ENCODE measurements at places on chromosomes 6 and 20. TPM values are rescaled to one million over a fixed set of nuclear protein-coding genes. Genes with fewer than 3 reads are reported as not detected.
A peak's percentile ranks its signal among the peaks of the same experiment; 100 is the strongest.

DNA sequence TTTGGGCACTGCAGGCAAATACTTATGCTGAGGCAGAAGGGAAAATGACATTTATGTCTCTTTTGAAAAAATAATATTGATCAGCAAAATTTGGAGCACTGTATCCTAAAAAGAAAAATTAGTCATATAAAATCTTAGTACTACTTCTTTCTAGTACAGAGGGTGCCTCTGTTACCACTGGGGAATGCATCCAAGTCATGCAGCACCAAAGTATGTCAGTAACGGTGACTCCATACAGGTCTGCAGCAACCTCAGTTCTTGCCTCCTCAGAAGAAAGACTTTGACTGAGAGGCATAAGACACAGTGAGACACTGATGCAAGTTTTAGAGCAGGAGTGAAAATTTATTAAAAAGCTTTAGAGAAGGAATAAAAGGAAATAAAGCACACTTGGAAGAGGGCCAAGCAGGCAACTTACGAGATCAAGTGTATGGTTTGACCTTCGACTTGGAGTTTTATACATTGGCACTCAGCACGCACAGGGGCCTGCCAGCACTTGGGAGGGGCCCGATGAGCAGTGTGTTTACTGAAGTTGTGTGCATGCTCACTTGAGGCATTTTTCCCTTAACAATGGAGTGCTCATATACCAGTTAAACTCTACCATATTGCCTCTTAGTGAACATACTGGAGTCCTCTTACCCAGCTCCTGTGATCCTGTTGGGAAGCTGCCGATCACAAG lies 1244.8 kb downstream of the EPHA7 start:
- no peak for DNase-seq

DNA sequence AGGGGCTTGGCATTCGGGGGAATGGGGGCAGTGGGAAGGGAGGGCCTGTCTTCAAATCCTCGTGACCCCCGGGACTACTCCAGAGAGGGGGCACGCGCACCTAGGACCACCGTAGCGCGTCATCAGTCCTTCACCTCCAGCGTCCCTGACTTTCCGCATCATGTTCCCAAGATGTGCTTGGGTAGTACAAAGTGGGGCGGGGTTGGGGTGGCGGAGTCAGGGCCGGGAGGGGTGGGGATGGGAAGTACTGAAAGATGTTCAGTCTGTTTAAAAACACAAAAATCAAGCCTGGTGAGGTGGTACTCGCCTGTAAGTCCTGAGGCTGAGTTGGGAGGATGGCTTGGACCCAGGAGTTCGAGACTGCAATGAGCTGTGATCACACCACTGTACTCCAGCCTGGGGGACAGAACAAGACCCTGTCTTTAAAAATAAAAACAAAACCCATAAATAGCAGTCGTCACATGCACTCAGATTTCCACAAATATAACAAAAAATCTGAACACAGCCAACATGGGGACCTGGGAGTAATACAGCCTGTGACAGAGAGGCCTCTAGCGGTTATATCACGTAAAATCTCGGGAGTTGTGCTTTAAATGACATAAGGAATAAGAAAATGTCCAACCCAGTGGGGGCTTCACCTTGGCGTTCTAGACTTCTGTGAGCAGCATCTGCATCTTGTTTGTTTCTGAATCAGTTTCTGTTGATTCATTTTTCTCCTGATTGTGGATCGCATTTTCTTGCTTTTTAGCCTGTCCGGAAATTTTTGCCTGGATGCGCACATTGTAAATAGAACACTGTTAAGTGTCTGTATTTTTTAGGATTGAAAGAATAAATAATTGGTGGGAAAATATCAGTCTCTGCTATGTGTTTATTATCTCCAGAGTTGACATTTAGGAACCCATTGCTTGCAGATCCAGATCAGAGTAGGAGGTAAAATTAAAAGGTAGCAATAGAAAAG lies 698 bp upstream of the LRP11 start:
- DNase-seq = peak; percentile 60

DNA sequence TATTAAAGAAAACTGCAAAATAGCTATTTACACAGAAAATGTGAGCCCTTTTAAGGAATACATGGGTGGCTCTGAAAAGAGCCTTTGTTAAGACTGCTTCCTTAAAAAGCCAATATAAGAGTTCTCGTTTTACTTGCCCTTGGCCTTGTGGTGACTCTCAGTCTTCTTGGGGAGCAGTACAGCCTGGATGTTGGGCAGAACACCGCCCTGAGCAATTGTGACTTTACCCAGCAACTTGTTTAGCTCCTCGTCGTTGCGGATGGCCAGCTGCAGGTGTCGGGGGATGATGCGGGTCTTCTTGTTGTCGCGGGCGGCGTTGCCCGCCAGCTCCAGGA lies 111.5 kb downstream of the HFE start:
- no peak for DNase-seq

GRCh38 chr6:26457806-26458688 lies at the start of gene BTN2A1:
Gene BTN2A1 (plus strand): TSS chr6:26457955. CDS start chr6:26458637, 682 bp downstream.
- DNase-seq = peak; percentile 92

DNA sequence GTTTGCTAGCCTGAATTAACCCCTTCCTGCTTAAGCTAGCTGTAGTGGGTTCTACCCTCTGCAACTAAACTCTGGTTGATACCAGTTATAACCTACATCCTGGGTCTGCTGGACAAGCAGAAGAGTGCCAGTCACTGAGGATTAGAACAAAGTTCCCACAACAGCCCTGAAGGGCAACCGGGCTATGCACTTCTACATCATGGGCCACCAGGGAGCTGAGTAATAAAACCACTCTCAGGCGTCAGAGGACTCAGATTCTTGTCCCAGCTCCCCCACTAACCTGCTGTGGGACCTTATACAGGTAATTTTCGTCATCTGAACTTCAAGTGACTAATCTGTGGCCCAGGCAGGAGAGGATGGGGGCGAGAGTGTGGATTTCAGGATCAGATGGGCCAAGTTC lies 56.8 kb downstream of the EYA2 start:
- DNase-seq = no peak

GRCh38 chr6:31865205-31866118 lies 2.8 kb upstream of the NEU1 start:
- DNase-seq = no peak

DNA sequence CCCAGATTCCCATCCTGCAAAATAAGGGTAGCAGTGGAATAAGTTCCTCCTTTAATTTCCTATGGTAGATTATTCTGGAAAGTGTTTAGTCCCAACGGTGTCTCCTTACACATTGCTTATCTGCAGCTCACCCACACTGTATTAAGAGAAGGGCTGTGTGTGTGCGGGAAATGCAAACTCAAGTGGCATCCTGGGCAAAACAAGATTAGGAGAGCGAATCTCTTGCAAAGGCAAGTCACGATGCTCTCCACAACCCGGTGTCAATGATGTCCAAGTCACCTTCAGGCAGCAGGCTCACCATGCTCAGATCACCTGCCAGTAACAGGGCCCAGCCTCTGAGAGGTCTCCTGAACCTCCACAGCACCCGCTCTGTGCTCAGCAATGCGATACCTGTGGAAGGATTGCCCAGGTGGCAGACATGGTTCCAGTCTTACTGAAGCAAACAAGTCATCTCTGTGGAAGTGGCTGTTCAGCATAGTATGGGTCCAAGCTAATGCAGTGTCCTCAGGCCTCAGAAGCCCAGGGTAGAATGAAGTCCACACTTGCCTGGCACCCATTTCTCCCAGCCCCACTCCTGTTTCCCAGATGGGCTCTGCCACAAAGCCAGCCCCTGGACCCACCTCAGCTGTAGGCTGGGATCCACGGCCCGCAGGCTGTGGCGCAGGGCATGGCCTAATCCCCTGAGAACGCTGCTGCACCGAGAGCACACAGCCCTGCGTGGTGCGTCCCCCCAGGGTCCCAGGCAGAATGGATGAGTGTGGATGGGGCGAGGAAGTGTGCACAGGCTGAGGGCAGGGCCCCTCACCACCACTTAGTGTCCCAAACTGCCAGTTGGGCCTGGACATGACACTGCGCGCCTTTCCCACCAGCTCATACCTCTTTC lies 101.2 kb downstream of the PXDC1 start:
- DNase-seq = no peak

GRCh38 chr6:15816661-15817060 lies 153.8 kb upstream of the DTNBP1 start:
- DNase-seq = no peak

GRCh38 chr20:59145924-59146779 lies 17.5 kb upstream of the ZNF831 start:
- DNase-seq = no peak

Gene FAM83C
- total RNA-seq = not detected

Gene LAMA2
- total RNA-seq = 1.5 TPM

Gene PRKN
- 2.8 TPM for total RNA-seq

Gene POU3F2
- 8.8 TPM for total RNA-seq

Gene OPRM1
- total RNA-seq = not detected

Gene WFDC5
- total RNA-seq = not detected
